ENCODE measurements at places on chromosomes 6 and 20.

DNA sequence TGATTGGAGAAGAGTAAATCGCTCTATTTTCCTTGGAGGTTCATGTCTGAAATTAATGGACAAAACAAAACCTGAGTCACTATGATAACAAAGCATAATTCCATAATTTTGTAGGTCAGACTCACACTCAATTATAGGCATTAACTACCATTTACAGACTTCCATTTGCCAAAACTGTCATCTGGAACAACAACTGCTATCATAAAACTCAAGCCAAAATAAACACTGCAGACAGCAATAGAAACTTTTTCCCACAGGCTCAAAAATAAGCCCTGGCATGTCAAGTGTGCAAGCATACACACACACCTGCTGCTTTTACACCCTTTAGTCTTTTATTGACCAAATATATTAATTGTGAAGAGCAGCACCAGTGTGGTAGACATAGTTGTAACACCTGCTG is 7.1 kb downstream of the MRPS10 start:
- DNase-seq: no peak

DNA sequence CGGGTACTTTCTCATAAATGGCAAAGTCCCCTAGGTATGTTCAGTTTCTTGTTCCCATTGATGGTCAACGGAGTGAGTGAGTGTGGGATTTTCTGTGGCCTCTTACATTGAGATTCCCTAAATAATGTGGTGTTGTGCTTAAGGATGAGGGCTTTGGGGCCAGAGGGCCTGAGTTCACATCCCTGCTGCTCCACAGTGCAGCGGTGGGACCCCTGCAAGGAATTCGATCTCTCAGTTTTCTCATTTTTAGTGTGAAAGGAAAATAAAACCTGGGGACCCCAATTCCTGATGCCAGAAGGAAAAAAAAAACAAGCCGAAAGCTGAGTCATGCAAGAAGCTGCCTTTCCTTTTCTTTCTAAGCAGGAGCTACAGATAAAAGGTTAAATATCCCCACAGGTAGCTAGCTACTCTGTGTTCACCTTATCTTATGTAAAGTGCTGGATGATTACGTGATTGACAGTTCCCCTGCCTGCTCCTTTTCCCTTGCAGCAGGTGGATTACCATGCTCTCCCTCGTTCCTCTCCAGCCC is 120.2 kb upstream of the CLDN20 start:
- DNase-seq: no peak

DNA sequence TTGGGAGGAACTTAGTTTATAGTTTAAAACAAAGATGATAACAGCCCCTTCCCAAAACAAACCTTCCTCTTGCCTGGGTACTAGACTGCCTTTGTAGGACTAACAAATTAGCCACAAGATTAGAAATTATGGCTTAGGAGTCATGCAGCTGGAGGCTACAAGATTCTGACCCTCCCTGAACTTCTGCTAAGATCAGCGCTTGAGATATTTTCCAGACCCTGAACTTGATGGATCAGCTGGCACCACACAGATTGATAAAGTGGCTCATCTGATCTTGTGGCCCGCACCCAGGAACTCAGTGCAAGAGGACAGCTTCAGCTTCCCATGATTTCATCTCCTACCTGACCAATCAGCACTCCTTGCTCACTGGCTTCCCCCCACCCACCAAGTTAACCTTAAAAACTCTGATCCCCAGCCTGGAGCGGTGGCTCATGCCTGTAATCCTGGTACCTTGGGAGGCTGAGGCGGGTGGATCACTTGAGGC is 5.9 kb upstream of the SERINC3 start:
- no peak for DNase-seq

DNA sequence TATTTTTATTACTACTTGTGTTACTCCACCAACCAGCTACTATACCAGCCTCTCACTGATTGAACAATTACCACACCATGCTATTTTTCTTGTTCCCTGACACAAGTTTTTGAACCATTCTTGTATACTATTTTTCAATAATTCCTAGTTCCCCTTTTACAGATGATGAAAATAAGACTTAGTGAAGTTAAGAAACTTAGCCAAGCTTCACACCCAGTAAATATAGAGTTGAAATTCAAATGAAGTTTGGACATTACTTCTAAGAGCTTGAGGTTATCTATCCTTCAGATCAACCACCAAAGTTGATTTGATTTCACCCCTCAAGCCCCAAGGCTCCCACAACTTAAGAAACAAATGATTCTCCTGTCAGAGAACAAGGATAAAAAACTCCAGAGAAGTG is 13.1 kb upstream of the BCAS1 start:
- DNase-seq: no peak

GRCh38 chr6:48307573-48307972 is 196.6 kb upstream of the PTCHD4 start:
- DNase-seq: no peak

GRCh38 chr6:15498640-15499039 is 164.2 kb downstream of the DTNBP1 start:
- peak; percentile 50 for DNase-seq

DNA sequence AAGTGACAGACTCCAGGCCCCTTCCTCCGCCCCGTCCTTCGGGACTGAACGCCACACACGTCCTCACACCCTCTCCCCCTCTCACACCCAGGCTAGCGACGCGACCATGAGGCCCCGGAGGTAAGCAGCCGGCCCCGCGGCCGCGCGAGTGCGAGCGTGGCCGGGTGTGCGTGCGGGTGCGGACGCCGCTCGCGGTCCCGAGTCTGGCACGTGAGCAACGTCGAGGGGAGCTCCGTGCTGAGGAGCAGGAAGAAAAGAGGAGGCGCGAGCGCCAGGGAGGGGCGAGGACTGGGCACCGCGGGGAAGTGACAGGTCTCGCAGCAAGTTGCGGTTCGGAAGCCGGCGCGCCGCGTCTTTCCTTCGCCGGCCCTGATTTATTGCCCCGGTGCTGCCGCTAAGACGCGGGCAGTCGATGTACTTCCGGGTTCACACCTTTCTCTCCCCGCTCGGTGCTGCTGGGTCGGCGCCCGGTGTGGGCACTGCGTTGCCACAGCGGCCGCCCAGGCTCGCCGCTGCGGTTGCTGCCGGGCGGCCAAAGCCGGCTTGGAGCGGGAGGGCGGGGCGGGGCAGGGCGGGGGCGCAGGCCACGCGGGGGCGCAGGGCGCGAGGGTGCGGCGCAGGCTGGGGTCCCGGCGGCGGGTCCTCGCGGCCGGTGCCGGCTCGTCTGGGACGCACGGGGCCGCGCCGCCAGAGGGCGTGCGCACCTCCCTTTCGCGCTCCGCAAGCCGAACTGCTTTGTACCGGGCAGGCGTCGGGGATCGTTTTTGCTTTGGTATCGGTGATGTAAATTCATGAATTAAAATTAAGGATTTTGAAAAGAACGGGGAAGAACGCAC is 15.8 kb upstream of the LIN28B start:
- DNase-seq: no peak

DNA sequence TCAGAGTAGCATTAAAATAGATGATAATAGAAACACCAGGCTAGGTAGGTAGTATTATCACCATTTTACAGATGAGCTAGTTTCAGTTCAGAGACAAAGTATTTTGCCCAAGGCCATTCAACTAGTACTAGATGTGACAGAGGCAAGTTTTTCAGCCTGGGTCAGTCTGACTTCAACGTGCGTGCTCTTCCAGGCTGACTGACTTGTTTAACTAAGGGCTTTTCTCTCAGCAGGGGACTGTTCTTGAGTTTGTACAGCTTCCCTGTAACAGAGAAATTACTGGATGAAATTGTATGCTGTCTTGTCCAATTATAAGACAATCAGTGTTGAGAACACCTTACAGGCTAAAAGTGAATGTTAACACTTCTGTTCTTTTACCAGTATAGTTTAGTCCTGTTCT is 333.5 kb upstream of the MAN1A1 start:
- no peak for DNase-seq

- no peak for DNase-seq
These were observed 69.5 kb upstream of the LTV1 start for GRCh38 chr6:143773506-143774150.

GRCh38 chr6:46688117-46688965 is 656 bp downstream of the TDRD6 start:
- no peak for DNase-seq

DNA sequence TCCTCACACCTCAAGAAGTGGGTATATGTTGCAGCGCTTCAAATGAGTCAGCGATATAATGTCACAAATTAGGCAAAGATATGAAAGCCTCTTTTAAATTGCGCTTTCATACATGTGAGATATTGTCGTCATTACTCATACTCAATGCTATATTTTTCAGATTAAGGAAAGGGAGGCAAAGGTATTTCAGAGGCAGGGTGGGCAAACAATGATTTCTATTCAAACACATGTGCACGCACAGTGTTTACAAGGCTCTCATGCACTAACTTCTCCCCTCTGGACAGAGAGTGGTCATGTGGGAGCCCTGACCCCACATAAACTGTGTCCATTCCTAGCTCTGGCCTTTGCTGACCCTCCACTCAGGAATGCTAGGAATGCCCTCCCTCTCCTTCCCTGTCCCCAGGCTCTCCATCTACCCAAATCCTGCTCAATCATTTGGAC is 112.1 kb upstream of the TMEM170B start:
- no peak for DNase-seq

GRCh38 chr6:167578371-167578901 is 248.3 kb upstream of the AFDN start:
- DNase-seq: no peak

- DNase-seq: no peak
These were observed 10.5 kb downstream of the THBS2 start for GRCh38 chr6:169243186-169243585.

GRCh38 chr6:27668442-27669294 is 195.8 kb upstream of the ZNF184 start:
- DNase-seq: peak; percentile 4

DNA sequence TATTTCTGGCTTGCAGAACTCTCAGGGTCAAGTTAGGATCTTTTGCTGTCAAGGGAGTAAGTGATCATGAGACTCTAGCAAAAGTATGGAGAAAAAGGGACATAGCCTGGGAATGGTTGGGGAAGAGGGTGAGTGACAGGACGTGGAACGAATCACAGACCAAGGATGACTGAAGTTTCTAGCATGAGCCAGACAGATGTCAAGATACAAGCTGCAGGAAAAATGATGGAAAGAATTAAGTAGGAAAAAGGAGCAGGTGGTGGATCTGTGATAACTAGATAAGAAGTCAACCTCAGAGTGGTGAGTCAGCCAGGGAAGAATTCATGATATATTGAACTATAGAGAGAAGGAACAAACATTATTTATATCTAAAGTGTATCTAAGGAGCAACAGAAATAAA is 159.8 kb upstream of the SYNDIG1 start:
- DNase-seq: no peak

DNA sequence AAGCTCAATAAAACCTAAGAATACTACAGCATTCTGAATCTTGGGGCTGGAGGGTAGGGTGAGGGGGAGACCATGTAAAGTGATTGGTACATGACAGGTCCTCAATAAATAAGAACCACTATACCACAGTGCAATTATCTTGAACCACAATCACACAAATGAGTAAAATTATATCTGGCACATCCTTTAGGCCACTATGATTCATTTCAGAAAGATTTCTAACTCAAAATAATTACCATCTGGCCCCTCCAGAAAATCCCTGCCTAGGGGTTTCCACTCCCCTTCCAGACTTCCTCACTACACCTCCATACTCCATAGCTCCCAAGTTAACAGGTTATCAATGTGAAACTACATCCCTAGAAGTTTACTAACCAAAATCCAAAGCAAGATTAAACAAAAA is 19.7 kb downstream of the AKIRIN2 start:
- no peak for DNase-seq

DNA sequence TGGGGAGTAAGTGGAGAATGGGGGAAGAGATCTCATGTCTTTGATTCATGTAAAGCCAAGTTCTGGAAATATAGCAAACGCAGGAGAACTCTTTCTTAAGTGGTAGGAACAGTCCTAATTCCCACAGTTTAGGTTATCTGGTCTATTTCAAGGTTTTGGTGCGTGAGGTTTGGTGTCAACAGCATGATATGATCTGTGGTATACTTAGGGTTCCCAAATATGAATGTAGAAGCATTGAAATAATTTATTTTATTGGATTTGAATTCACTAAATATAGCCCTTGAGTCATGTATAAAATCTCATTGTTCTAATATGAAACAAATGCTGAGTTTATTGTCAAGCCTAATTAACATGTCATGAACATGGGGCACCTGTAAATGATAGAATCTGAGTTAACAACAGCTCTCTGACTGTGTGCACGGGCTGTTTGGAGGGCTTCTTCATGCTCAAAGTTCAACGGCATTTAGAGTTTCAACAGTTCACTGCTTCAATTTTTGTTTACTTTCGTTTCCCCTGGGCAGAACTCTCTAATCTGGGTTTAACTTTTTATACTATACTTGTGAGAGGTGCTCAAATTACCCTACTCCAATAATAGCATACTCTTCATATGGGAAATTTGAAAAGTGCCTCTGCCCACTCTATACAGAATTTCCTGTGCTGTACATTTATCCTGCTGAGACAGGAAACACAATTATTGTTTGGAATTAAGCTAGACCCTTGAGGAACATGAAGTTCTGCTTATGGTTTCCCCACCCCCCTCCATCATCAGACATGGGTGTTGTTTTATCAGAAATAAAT is 236.3 kb upstream of the ZNF217 start:
- DNase-seq: peak; percentile 55

- DNase-seq: no peak
These were observed 40.1 kb upstream of the GMDS start for GRCh38 chr6:2285510-2285909.

- no peak for DNase-seq
These were observed 51.2 kb downstream of the CRYBG1 start for GRCh38 chr6:106411643-106412200.

DNA sequence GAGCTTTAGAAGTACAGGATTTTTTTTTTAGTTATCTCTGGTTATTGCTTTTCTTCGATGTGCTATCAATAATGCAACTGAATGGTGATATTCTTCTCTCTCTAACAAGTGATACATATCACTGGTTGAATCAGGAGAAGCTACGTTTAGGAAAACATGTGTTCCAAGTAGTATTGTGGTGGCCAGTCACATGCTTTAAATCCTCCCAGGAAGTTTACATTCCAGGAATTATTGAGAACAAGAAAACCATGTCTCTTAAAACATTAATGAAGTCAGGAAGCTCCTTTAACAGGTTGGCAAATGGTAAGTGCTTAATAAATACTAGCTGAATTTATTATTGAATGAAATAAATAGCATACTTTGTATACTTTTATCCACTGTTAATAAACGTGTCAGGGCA is 371.1 kb downstream of the BCKDHB start:
- DNase-seq: no peak

DNA sequence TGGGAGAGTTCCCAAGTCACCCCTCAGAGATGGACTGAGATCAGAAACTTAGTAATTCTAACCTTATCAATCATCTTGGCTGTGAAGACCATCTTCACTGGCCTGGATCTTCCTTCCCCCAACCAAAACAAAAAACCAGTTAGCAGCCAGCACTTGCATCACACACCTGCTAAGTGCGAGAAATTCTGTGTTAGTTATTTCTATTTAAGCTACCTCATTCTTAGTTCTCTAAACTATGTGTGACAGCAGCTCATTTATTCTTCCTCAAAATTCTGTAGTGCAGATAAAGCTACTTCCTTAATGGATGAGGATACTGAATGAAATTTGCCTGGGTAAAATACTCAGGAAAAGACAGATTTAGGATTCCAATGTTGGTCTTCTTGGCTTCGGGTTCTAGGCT is 18.2 kb upstream of the TAGAP start:
- no peak for DNase-seq
